Activated CD4-positive, alpha-beta T cell treated with anti-CD3 and anti-CD28 coated beads, Interleukin-2, amount 10 ng/mL, durations not matched to agents 7 days and 5 days (primary cell): ENCODE measurements at places on chromosomes 16 and 17. TPM values are rescaled to one million over a fixed set of nuclear protein-coding genes. Genes with fewer than 3 reads are reported as not detected.

GRCh38 chr17:609232-609810 lies 105.3 kb downstream of the VPS53 start:
- DNase-seq: no peak

The CPHXL2 gene
- total RNA-seq: not detected

DNA sequence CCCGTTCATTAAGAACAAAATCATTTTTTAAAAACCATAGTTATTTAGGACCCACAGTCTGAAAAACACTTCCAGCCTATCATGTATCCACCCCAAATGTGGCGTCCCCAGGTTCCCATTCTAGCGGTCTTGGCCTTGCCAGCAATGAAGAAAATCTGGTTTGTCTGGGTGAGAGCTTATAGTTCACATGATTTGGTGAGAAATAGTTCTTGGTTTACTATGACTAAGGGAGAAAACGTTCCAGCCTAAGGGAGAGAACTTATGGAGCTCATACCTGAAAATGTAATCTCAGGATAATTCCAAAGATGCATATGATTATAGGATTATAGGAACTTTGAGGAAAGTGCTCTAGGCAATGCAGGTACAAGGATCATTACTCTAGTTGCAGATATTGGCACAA lies 4.8 kb downstream of the MARVELD3 start:
- no peak for DNase-seq

The SLC6A2 gene
- total RNA-seq: not detected

The NOS2 gene
- total RNA-seq: not detected

The C16orf54 gene
- 92.3 TPM for total RNA-seq

- DNase-seq: no peak
Measured at GRCh38 chr16:22189473-22190080, 16.5 kb upstream of the EEF2K start.

The SALL1 gene
- total RNA-seq: not detected

- DNase-seq: no peak
Measured at GRCh38 chr17:54901230-54901822, 674 bp downstream of the TOM1L1 start.

- peak; percentile 41 for DNase-seq
Measured at GRCh38 chr17:16491703-16492612, at the start of gene LRRC75A. Gene LRRC75A (minus strand): TSS chr17:16492193. CDS start chr17:16491990, 203 bp downstream.

GRCh38 chr17:30393491-30393890 lies 14.8 kb downstream of the CPD start:
- no peak for DNase-seq

The NQO1 gene
- 22.4 TPM for total RNA-seq

- no peak for DNase-seq
Measured at GRCh38 chr17:49577963-49578362, 2.3 kb downstream of the NXPH3 start.

GRCh38 chr17:53919356-53919755 lies 96.6 kb downstream of the KIF2B start:
- DNase-seq: no peak

- DNase-seq: no peak
Measured at GRCh38 chr17:81044764-81045589, 10.0 kb downstream of the BAIAP2 start.

DNA sequence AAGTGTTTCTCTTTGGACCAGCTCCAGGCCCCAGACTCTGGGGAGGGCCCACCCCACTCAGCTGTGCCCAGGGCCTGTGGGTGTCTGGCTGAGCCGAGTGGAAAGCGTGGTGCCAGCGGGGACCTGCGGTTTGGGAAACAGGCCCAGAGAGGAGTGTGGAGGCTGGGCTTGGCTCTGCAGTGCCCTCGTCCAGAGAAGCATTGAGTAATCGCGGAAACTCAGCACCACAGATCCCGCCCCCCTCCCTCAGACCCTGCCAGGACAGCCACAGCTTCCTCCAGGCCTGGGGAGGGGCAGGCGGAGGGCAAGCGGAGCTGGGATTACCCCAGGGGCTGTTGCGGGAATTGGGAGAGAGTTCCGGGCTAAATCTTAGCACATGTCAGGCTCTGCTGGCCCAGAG lies 14.6 kb upstream of the PITPNA start:
- no peak for DNase-seq

DNA sequence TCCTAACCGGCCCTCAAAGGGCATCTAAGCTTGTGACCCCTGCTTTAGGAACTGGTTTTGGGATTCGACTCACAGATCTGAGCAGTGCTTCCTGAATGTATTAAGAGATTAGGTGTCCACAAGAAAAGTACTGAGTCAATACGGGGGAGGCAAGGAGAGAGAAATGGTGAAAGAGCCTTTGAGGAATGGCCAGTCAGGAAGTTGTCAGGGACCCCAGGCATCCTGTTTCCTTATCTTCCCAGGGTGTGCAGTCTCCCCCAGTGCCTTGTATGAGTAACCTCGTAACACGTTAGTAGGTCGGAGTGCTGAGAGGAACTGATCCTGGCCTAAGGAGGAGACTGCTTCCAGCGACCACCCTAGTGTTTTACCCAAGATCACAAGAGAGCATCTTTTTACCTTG lies 16.4 kb upstream of the TMED6 start:
- DNase-seq: no peak

- DNase-seq: peak; percentile 52
Measured at GRCh38 chr16:4371357-4372000, at the start of gene VASN. Gene VASN (plus strand): TSS chr16:4371848. CDS start chr16:4380878, 9,030 bp downstream.

DNA sequence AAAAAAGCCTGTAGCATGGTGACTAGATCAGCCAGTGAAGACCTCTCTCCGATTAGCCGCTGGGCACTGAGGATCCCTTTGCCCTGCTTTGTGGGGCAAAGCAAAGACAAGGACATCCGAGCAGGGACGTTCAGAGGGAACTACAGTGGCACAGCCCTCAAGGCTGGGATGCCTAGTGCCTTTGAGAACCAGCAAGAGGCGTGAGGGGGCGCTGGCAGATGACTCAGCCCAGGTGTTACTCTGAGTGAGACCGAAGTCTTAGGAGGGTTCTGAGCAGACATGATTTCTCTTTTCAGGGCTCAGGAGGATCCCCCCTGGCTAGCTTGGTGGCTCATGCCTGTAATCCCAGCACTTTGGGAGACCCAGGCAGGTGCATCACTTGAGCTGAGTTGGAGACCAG lies 178.6 kb downstream of the CPPED1 start:
- no peak for DNase-seq
